ENCODE measurements at places on chromosomes 4 and X.

GRCh38 chrX:39677978-39678791, 419.6 kb downstream of the BCOR start:
- no peak for DNase-seq

- DNase-seq, result no peak
Measured at GRCh38 chr4:177680308-177680707, 238.1 kb upstream of the AGA start.

DNA sequence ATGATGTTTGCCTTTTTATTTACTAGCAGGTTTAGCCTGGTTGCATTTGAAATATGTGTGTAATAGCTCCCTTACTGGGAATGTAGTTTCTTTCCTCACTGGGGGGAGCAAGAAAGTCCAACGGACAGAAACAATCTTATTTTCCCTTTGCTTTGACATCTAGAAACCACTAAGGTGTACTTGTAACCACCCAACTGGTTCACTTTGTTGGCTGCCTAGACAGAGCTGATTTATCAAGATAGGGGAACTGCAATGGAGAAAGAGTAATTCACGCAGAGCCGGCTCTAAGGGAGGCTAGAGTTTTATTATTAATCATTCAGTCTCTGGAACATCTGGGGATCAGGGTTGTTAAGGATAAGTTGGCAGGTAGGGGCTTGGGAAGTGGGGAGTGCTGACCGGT, 30.3 kb downstream of the XG start:
- DNase-seq, result no peak

DNA sequence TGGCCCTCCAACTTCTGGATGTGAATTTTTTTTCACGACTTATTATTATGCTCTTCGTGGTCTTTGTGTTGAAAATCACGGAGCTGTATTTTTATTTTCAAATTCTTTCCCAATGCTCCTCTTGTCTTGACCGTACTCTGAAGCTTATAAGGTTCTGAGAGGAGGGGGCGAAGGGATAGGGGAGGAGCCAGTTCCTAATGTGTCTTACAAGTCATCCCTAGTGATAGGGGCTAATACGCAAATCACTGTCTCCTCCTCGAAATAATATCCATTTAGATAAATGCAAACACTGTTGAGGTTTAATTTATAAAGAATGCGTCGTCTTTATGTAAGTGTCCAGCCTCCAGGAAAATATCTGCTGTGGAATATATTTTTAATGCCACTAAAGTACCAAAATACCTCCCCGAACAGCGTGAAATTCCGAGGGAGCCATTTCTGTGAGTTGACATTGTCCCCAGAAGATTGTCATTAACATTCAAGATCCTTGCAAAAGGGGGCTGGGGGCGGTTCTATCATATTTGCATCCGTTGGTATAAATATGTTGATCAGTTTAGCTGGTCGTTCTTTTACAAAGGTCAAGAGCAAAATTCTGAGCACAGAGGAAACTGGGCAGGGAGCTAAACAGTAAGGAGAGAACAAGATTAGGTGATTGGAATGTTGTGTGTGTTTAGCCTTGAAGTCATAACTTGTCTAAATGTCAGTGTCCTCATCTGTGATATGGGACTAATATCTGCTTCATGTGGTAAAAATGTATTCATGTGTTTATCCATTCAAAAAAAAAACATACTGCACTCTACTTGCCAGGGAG, 3.7 kb upstream of the FAT1 start:
- DNase-seq, result no peak

DNA sequence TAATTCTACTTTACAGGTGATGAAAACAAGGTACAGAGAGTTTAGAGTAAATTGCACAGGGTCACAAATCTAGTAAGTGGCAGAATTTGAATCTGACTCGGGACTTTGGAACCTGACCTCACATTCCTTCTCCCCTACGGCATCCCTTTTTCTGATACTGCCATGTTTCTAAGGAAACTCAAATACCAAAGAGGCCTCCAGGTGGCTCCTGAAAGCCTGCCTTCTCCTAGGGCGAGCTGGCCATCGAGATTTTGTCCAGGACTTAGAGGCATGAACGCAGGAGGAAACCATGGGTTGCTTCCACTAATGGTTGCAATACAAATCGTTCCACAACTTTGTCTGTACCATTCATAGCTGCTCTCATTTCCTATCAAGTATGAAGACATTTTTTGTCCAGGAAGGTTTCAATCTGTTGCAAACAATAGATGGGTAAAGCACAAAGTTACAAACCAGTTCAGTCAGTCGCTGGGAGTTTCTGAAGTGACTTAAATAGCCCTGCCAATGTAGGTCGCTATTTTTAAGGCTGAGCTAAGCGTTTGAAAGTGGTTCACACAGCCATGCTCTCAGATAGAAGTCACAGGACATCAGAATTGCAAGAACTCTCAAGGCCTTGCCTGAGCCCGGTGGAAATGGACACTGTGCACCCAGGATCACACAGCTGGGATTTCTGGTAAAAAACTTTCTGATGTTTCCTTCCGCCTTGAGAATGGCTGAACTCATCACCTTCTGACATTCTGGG, 296.6 kb upstream of the PRPS2 start:
- DNase-seq, result no peak

DNA sequence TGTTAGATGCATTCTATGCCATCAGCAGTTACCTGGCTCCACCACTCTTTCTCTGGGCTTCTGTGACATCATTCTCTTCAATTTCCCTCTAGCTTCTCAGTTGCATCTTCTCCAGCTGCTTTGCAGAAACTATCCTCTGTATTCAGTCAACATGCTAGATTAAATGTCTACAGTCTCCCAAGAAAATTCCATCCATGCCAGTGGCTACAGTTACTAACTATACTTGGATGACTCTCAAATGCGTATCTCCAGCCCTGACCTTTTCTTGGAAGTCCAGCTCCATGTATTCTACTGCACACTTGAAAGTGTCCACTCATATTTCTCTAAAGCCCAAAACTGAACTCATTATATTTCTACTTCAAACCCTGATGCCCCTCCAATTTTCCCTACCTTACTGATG, 232.3 kb upstream of the TENM3 start:
- DNase-seq, result no peak

- DNase-seq, result no peak
Measured at GRCh38 chrX:71252221-71252620, 1.7 kb downstream of the ZMYM3 start.

DNA sequence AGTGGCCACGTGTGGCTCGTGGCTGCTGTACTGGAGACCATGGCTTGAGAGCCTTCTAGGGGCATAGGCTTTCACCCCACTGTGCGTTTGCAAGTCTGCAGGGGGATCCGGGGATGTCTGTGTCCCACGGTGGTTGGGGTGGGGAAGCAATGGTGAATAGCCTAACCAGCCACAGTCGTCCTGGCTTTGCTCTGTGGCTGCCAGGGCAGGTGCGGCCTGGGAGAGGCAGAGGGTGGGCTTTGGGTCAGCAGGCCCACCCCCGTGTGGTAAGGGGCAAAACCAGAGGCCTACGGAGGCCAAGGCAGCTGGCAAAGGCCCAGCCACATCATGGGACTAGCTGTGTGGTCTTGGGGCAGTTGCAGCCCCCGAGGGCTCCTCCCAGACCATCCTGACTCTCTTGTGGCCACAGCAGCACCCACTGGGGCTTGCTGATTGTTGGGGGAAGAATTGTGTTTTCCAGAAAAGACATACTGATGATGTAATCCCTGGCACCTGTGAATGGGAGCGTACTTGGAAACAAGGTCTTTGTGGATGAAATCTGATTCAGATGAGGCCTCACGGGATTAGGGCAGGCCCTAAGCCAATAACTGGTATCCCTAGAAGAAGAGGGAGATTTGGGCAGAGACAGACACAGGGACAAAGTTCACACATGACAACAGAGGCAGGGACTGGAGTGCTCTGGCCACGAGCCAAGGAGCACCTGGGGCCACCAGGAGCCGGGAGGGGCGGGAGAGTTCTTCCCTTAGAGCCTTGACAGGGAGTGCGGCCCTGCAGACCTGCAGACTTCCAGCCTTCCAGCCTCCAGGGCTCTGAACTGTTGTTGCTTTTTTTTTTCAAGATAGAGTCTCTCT, 2.9 kb downstream of the CPZ start:
- DNase-seq, result no peak

DNA sequence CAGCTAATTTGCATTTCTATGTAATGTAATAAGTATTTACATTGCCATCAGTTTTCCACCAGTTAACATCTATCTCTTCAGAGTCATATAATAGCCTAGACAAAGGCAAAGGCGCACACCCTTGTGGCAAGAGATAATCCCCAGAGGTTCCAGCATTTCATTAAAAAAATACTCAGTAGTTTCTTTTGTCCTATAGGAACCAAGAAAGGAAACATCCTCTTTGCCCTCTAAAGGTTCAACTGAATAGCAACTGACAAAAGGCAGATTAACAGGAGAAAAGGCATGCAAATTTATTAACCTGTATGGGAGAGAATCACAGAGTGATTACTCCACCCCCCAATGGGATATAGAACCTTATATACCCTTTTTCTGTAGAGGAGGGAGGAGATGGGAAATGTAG, 48.4 kb downstream of the MAGEB17 start:
- DNase-seq, result no peak

All from stimulated activated CD8-positive, alpha-beta memory T cell treated with anti-CD3 and anti-CD28 coated beads, Interleukin-2, amount 100 ng/mL, for 48 hours (primary cell).